SIG-M5 (cell line): ENCODE measurements at places on chromosomes 5 and 9.

DNA sequence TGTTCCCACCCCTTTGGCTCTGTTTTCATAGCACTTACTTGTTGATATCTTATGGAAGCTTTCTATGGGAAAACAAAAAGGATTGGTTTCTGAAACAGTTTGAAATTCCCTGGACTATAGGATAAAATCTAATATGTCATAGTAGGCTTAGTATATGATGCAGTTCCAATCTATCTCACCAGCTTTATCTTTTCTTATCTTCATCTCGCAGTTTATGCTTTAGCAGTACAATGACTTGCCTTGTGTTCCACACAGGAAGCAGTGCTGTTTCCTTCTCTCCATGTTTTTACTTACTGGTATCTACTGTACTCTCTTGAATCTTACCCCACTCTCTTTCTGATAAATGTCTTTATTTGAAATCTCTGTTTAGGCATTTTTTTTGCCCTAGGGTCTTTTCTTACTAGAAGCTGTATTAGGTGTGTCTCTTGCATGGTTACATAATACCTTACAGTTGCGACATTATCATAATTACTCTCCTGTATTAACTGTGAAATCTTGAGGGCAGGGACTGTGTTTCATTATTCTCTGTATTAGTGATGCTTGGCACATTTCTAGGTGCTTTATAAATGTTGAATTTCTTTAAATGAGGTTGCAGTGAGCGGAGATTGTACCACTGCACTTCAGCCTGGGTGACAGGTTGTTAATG, 76.3 kb downstream of the FOCAD start:
- no peak for DNase-seq

- DNase-seq = no peak
Observed at GRCh38 chr5:5755888-5756287, 333.4 kb downstream of the ICE1 start.

DNA sequence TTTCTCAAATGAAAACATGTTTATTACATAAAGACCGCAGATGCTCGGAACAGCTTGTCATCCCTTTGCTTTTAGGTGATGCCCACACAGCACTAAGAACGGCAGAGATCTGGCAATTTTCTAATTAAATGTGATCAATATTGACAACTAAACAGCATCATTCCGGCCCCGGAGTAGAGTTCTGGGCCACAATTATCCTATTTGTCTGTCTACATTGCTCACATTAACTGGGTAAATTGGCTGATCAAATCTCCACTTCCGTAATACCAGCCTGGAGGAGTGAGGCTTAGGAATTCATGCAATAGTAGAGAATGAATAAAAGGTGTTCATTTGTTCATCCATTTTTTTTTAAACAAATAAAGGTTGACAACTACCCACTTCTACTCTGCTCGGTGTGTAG, 245.1 kb upstream of the C9orf72 start:
- no peak for DNase-seq

- no peak for DNase-seq
Observed at GRCh38 chr5:143101725-143102386, 301.6 kb downstream of the NR3C1 start.

DNA sequence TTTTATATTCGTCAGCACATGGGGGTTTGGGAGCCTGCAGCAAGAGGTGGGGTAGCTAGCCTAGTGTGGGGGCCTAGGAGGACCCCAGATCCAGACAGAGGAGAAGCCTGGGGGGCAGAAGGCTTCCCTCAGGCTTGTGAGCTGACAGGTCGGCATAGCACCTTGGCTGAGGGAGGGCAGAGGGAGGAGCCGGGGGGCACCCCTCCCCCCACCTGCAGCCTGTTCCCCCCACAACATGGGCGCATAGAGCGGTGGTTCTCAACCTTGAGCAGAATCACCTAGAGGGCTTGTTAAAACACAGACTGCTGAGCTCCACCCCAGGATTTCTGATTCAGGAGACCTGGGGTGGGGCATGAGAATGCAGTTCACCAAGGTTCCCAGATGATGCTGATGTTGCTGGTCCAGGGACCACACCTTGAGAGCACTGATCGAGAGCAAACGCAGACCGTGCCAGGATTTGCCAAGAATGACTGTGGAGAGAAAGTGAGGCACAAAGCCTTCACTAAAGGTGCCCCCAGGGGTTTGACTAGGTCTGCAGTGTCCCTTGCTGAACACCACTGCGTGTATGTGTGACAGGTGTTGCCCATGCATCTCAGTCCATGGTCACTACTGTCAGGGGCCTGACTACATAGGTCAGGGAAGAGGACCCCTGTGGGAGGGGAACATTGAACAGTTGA, 163.3 kb downstream of the MACROH2A1 start:
- DNase-seq = no peak

DNA sequence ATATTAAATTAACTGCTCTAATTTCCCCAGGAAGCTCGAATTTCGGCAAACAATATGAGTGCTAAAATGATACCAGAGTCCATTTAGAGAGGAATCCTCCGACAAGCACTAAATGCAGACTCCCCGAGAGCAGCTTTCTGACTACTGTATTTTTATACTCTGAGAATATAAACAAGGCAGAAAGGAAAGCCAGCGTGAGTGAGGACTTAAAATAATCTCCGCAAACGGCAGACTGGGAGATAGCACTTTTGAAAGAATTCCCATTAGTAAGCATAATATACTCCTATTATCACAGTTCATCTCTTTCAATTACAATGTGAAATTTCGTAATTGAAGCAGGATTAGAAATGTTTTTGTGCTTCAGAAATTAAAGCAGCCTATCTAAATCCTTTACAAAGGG, 269.4 kb upstream of the PANK3 start:
- DNase-seq = no peak

GRCh38 chr5:136192526-136193321, at the start of gene SMIM32:
SMIM32 (minus strand) TSS chr5:136193162; CDS start chr5:136192524, 638 bp downstream.
- no peak for DNase-seq

DNA sequence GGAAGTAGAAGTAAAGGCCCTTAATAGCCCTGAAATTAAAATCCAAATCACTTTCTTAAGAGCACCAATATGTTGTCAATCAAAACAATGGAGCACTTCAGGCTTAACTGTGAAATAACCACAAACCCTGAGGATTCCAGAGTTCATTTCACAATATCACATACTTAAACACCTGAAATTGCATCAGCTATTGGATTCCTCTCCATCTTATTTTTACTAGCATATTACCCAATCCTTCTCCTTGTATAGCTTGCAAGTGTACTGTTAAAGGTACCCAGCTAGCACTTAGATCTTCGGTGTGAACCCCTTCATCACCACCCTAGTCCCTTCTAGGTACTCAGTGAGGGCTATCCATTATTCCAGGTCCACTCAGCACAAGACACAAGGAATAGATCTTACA, 287.3 kb downstream of the EFNA5 start:
- DNase-seq = no peak

DNA sequence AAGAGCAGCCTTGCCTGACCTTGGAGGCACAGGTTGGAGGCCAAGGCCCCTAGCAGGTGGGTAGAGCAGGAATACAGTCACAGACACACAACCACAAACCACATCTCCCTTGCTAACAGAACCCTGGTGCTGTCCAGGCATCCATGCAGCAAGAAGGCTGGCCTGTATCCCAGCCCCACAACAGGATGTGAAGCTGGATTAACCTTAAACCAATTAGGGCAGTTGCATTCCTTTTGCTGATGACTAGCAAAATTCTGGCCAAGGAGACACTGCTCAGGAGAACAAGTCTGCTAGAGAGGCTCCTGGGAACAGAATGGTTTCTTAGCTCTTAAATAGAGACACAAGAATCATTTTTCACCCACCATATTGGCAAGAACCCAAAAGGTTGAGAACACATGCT, 97.8 kb downstream of the C5orf15 start:
- DNase-seq = no peak

DNA sequence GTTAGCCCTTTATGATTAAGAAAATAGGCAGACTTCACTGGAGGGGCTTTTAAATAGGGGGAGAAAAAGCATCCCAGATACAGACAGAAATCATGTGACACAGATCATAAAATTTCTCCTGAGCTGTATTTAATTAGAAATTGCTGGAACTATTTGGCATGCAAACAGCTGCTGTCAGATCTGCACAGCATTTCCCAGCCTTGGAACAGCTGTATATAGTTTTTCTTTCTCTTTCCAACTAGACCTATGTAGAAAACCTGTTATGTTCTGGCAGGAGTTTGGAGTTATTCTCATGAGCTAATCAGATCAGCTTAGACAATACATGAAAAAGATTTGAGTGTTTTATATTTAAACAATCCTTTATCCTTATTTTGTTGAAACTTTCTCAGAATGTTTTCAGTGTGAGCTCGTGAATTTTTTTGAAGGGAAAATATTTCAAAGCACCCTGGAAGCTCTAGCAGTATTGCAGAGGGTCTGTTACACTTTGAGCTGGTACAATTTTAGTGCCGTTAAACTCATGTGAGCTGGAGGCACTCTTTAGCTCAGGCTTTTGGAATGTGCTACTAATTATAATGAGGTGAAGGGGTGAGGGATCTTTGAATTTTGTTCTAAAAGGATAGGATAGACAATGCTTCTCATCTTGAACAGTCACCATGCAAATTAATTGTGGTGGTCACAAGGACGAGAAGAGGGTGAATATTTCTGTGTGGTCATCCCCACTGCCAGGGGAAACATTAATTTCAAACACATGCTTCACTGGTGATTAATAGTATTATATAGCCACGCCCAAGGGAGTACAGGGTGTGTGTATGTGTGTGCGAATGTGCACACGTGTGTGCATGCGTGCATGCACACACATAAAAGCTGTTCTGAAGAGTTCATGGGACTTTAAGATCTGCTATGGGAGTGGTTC, 239.4 kb upstream of the FBXL7 start:
- no peak for DNase-seq

GRCh38 chr5:111722140-111722539, 34.9 kb downstream of the NREP start:
- no peak for DNase-seq

GRCh38 chr5:34905564-34905963, 9.7 kb downstream of the RAD1 start:
- no peak for DNase-seq

DNA sequence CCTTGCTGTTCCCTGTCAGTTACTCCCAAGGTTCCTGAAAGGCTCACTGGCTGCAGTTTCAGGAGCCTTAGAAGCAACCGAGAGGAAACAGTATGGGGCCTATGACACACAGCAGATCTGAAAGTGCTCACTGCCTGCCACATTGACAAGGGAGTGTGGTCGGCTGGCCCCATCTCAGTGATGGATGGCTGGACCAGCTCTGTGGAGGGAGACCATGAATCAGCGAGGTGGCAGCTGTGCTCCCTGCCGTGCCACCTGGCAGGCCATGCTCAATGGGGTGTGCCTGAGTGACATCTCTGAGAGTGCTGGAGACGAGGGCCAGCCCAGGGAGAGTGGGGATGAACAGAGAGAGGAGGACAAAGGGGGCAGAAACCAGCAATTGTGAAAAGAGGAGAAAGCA, 49.1 kb downstream of the DOCK2 start:
- no peak for DNase-seq

DNA sequence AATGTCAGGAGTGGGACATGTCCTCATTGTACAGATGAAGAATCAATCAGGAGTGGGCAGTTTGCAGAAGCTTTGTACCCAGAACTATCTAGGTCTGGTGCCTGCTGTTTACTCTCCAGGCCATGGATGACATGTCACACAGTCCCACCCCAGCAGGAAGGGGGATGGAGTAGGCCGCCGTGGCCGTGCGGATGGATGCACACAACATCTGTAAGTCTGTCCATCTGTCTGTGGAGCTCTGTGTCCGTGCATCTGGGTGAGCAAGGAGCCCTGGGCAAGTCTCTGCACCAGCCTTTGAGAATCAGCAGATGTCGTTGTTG, 311.5 kb upstream of the IRX4 start:
- no peak for DNase-seq
